Stimulated activated CD4-positive, alpha-beta T cell treated with anti-CD3 and anti-CD28 coated beads, Interleukin-12 subunit alpha, Interleukin-12 subunit beta, amount 100 ng/mL, for 4 hours (primary cell): ENCODE measurements at places on chromosomes 5 and 9.

DNA sequence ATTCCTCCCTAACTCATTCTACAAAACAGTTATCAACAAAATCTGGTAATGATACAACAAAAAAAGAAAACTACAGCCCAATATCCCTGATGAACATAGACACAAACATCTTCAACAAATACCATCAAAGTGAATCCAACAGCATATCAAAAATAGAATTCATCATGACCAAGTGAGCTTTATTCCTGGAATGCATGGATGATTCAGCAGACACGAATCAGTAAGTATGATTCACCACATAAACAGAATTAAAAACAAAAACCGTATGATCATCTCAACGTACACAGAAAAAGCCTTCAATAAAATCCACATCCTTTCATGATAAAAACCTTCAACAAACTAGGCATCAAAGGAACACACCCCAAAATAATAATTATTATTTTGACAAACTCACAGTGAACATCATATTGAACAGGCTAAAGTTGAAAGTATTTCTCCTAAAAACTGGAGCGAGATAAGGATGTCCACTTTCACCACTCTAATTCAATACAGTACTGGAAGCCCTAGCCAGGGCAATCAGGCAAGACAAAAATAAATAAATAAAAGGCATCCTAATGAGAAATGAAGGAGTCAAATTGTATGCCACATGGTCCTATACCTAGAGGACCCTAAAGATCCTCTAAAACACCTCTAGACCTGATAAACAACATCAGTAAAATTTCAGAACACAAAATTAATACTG is 305.1 kb upstream of the RGMB start:
- no peak for DNase-seq

DNA sequence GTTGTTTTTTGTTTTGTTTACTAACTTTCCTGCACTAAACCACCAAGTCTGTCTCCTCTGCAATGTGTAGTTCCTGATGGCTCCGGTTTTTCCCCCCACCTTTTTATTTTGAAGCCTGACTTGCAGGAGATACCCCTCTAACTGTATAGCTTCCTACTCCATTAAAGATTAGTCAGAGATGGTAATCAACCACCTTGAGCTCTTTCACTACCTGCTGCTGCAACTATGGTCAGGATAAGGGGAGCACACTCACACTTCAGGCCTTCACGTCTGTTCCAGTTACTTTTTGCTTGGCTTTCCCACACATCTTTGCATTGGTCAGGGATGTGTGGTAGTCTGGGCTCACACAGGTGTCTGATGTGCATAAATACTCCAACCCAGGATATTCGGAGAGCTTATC is 63.4 kb downstream of the NR6A1 start:
- DNase-seq: no peak

GRCh38 chr5:172411484-172412072 is 42.7 kb downstream of the SH3PXD2B start:
- no peak for DNase-seq

DNA sequence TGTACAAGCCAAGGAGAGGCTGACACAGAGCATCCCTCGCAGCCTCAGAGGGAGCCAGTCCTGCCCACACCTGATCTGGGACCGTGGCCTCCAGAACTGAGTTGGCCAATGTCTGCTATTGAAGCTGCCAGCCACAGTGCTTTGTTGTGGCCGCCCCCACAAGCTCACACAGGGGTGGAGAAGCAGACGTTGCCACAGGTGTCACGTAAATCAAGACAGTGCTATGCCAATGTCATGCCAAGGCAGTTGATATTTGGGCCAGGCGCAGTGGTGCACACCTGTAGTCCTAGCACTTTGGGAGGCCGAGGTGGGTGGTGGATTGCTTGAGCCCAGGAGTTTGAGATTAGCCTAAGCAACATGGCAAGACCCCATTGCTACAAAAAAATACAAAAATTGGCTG is 17.3 kb upstream of the TERT start:
- DNase-seq: no peak

DNA sequence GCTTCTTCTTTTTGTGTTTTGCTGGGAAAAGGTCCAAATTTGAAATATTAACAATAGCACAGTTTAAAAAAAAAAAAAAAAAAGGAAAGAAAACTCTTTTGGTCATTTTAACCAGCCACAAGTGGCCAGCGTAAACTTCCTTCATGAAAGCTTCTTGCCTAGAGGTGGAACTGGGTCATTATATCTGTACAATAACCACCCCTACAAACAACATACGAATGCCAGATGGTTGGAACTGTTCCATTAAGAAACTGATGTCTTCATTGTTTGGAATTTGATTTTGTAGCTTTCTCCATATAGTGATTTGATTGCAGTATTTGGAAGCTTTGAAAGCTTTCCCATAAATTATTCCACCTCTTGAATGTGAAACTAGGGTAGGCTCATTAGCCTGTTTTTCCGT is 18.3 kb upstream of the LPAR1 start:
- no peak for DNase-seq

GRCh38 chr9:114446672-114447450 is 58.4 kb downstream of the WHRN start:
- DNase-seq: no peak

- no peak for DNase-seq
Observed at GRCh38 chr5:92884469-92884868, 696.5 kb downstream of the NR2F1-AS1 start.
